ENCODE measurements at places on chromosomes 2 and 18.

DNA sequence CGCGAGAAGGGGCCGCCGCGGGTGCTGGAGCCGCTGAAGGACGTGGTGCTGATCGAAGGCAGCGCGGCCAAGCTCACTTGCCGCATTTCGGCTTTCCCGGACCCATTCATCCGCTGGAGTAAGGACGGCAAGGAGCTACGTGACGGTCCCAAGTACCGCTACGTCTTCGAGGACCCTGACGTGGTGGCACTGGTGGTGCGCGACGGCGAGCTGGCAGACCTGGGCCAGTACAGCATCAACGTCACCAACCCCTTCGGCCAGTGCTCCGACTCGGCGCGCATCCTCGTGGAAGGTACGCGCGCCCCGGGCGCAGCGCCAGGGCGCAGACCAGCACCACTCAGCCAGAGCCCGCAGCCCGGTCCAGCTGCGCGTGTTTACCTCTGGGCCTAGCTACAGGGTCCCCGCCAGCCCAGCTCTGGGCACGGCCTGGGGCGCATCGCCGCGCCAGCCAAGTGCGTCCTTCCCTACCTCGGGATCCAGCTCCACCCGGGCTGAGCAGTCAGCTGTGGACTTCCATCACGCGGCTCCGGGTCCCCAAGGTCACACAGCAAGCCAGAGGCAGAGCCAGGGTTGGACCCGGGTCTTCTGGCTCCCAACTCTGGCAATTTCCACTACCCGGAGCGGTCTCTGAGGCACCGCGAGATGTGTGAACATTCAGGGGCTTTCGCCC is 1.7 kb upstream of the GMPPA start:
- no peak for DNase-seq

DNA sequence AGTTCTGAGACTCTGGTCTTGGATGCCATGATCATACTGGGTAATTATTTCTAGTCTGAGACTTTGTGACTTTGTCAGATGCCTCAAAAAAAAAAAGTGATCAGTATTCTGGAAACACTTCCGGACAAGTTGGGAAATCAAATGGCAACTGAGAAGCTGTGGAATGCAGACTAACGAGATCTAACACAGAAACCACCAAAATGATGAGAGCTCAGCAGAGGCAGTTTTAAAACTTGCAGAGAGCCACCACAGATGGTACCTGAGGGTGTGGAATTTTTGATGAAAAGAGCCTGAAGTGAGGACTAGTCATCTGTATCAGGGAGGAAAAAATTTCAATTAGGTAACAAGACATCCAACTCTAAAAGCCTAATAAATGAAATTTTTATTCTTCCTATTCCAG is 5.5 kb upstream of the GPR75 start:
- DNase-seq: no peak

- DNase-seq: no peak
Measured at GRCh38 chr2:24456599-24457556, 34.2 kb upstream of the NCOA1 start.

- DNase-seq: no peak
Measured at GRCh38 chr2:72985891-72986683, 68.8 kb downstream of the EMX1 start.

GRCh38 chr2:158725441-158725891 is 69.7 kb upstream of the DAPL1 start:
- DNase-seq: no peak

GRCh38 chr18:36653870-36654269 is 174.9 kb downstream of the TPGS2 start:
- DNase-seq: no peak

Data from activated T-helper 1 cell treated with anti-CD3 and anti-CD28 coated beads, Interleukin-2, amount 50 U/mL, for 16 hours (primary cell).